ENCODE measurements at places on chromosomes 13 and 19. TPM values are rescaled to one million over a fixed set of nuclear protein-coding genes. Genes with fewer than 3 reads are reported as not detected.

The TCF3 gene
- 61.0 TPM for total RNA-seq

The POU2F2 gene
- total RNA-seq, result 0.76 TPM

The CEACAM16 gene
- not detected for total RNA-seq

The PGLYRP1 gene
- not detected for total RNA-seq

The SLC25A41 gene
- total RNA-seq, result not detected

The FXYD7 gene
- total RNA-seq, result not detected

The CLEC11A gene
- total RNA-seq, result 13.9 TPM

The PGLYRP2 gene
- 0.37 TPM for total RNA-seq

The ZNF329 gene
- total RNA-seq, result 8.7 TPM

The ZNF534 gene
- total RNA-seq, result 0.19 TPM

The GPR180 gene
- 2.5 TPM for total RNA-seq

The ZNF626 gene
- 11.6 TPM for total RNA-seq

DNA sequence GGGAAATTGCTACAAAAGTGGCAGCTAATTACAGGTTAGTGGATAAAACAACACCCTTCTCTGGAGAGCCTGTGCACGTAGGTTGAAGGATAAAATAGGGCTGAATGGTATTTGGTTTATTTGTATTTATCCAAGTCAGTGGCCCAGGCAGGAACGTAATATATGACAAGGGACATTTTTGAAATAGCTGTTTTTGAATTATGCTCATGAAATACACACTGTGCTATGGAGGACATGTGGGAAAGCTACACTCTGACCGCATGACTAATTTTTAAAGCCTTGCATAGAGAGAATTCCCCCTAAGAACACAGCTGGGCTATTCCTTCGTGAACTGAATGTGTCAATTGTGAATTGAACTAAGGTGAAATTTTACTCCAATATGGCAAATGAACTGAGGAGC, 292.1 kb upstream of the MAB21L1 start:
- no peak for DNase-seq

DNA sequence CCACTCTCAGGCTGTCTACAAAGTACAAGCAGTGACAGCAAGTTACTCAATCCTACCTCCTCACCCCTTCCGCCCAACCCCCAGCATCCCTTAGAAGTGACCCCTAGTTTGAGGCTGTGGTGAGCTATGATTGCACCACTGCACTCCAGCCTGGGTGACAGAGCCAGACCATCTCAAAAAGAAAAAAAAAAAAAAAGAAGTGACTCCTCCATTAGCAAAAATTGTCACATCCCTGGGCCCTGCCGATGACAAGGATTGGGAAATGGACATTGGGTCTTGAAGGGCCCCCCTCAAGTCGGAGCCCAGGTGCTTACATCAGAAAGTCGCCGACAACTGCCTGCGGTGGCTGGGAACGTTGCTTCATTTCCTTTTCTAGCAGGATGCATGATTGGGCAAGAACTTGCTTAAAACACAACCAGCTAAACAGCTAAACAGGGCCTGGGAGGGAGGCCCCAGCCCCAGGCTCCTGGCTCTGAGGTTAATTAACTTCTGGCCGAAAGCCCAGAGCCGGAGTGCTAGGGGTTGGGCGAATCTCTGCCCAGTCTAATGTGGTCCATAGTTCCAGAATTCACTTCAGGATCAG, 15.3 kb downstream of the RAB3D start:
- peak; percentile 84 for DNase-seq

DNA sequence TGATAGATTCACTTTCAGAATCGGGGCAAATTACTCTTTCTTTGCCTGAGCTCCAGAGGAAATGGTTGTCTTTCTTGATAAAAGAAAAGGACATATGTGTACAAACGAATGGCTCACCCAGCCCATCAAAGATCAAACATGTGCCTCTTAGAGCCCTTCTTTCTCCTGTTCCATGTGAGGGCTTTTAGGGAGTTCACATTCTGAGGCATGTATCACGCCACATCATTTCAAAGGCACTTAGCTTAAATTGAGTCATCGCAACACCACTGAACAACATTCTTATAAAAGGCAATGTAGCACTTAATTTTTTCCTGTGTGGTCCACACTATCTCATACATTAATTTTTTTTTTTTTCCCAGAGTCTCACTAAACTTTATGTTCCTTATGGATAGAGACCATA, 521.0 kb downstream of the SUCLA2 start:
- DNase-seq, result no peak

GRCh38 chr13:107466326-107467099, 748.8 kb downstream of the LIG4 start:
- no peak for DNase-seq

DNA sequence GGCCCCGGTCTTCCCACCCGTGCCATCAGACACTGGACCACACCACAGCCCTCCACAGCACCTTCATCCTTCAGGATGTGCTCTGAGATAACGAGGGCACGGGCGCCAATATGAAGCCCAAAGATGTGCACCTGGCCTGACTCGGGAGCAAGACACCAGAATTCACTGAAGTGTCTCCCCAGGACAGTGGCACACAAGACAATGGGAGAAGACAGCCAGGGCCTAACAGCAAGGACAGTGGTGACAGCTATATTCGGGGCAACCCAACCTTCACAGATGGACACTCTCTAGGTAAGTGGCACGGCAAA, 7.2 kb downstream of the DDX39A start:
- DNase-seq, result no peak

DNA sequence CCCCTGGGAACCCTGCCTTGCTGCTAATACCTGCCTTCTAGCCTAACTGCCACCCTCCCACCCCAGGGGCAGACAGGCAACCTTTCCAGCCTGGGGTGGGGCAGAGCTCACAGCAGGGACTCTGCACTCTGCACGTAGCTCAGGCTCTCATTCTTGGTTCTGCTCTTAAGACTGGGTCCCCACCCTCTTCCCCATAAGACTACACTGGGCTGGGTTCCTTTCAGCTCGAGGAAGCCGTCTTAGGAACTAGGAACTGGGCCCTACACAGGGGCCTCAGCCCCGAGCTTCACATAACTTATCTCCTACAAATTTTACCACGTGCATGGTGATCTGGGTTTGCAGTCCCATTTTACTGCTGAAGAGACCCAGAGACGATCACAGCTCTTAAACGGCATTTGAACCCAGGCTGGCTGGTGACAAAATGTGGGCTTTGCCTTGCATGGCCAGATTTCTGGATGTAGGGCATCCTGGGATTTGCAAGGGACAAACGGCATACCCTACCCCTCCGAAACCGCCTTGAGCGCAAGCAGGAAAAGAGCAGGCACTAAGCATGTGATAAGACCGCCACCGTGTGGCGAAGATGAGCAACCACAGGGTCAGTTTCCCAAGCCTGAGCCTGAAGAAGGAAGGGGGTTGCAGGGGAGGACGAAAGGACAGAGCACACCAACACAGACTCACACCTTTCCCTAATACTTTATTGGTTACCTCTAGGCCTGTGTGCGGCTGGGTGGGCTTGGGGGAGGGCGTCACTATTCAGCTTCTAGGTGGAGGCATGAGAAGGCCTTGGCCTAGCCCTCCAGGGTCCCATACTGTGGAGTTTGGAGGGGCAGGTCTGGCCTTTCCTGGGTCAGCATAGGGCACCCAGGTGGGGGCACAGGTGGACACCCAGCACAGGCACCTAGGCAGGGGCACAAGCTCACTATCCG, 5.1 kb downstream of the JUNB start:
- DNase-seq, result peak; percentile 94

DNA sequence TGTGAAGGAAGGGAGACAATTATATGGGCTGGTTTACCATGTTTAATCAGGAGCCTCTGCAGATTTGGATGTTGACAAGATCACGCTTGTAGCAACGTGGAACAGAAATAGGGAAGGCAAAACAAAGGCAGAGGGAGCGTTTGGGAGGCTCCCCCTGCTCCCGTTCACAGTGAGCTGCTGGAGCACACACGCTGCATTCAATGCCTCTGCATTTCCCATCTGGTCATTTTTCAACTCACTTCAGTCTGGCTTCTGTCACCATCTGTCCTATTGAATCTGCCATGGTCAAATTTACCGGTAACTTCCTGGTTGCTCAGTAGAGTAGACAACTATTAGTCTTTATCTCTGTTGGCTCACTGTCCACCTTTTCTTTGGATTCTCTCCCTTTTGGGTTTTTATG, 91.0 kb downstream of the NHLRC3 start:
- no peak for DNase-seq

DNA sequence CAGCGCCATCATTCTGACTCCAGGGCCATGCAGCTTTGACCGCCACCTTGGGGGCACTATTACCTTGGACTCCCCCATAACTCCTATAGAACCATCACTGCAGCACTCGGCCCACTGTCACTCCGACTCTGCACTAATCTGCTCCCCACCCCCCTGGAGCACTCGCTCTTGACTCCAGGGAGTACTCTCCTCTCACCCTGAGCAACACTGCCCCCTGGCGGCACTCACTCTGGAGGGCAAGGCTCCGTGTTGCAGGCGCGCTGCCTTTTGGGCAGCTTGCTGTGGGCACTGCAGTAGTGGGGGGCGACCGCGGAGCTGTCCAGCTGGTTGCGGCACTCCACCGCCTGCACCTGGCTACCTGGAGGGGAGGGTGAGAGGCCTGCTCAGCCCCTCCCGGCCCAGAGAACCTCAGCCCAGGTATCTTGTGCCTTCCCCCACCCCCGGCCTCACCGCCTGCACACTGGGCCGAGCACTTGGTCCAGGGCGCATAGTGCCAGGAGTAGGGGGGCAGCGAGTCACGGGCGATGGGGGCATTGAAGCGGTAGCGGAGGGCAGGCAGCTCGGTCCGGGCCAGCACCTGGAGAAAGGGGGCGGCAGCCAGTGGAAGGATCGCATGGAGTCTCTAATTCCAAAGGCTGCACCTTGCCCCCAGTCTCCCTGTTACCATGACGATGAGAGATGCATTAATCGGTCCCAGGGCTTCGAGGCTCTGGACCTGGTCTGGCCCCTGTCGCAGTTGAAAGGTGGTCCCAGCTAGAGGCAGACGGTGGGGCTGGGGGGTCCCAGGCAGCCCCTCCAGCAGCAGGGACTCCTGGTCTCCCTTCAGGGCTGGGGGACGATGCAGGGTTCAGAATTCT, 8.9 kb upstream of the MYO1F start:
- no peak for DNase-seq

DNA sequence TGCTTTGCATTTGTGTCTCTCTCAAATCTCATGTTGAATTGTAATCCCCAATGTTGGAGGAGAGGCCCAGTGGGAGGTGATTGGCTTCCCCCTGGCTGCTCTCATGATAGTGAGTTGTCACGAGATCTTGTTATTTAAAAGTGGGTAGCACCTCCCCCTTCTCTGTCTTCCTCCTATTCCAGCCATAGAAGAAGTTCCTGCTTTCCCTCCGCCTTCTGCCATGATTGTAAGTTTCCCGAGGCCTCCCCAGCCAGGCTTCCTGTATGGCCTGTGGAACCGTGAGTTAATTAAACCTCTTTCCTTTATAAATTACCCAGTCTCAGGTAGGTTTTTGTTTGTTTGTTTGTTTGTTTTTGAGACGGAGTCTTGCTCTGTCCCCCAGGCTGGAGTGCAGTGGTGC, 3.8 kb downstream of the LILRA4 start:
- DNase-seq, result no peak

- DNase-seq, result peak; percentile 40
Measured at GRCh38 chr13:33349986-33350826, 64.7 kb upstream of the STARD13 start.

DNA sequence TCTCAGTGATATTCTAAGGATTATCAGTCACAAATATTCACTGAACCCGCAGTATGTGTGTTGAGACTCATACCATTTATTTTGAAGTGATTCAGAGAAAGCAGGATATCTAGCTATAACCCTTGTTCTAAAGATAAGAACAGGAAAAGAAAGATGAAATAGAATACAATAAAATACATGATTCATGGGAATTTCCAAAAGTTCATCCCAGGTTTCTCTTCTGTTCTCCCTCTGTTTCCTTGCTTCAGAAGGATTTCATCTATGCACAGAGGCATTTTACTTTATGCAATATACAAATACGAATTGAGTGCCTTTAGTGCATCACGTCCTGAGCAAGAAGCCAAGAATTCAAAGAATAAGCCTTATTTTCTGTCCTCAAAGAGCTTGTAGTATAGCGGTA, 274.4 kb upstream of the GPC6 start:
- DNase-seq, result no peak

- DNase-seq, result no peak
Measured at GRCh38 chr13:77028202-77028601, 1.2 kb upstream of the FBXL3 start.

DNA sequence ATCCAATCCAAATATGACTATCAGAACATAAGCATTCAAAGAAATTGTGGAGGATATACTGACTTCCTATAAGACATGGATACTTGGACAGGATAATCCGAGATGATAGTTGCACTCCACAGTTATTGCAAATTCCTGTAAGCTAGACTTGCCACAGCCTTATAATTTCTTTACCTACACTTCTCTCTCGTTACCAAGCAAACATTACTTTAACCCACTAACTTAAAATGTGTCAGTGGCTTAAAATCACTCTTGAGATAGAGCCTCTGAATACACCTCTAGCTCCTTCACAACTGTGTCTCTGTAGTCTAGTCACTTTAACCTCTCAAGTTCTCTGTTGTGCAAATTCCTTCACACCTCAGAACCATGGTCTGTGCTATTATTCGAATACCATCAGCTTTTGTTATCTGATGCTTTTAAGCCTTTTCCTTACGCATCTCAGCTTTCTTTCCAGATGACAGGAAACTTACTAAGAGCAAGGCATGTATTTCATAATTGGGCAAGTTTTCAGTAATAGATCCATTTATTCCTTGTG, 474.9 kb upstream of the MIR17HG start:
- no peak for DNase-seq

DNA sequence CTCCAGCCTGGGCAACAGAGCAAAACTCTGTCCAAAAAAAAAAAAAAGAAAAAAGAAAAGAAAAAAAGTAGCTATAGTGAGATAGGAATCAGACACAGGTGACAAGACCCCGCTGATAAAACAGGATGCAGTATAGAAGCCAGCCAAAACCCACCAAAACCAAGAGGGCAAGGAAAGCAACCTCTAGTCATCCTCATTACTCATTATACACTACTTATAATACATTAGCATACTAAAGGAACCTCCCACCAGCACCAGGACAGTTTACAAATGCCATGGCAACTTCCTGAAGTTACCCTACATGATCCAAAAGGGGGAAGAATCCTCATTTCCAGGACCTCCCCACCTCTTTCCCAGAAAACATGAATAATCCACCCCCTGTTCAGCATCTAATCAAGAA, 35.6 kb upstream of the UBL3 start:
- no peak for DNase-seq

- DNase-seq, result no peak
Measured at GRCh38 chr13:52447354-52447753, 3.1 kb downstream of the VPS36 start.

- DNase-seq, result no peak
Measured at GRCh38 chr19:49772850-49773432, 6.1 kb downstream of the AP2A1 start.

GRCh38 chr19:41537789-41538188, 38.2 kb upstream of the CEACAM21 start:
- no peak for DNase-seq

GRCh38 chr19:2059422-2060201, 8.6 kb upstream of the MKNK2 start:
- DNase-seq, result peak; percentile 94

- DNase-seq, result no peak
Measured at GRCh38 chr13:25489238-25489637, 117.5 kb downstream of the ATP8A2 start.

DNA sequence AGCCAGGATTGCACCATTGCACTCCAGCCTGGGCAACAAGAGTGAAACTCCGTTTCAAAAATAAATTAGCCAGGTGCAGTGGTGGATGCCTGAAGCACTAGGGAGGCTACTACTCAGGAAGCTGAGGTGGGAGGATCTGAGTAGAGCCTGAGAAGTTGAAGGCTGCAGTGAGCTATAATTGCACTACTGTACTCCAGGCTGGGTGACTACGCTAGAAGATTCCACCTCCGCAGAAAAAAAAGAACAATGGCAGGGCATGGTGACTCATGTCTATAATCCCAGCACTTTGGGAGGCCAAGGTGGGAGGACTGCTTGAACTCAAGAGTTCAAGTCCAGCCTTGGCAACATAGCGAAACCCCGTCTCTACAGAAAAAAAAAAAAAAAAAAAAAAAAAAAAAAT, 20.5 kb downstream of the HAUS8 start:
- no peak for DNase-seq
